AG10803 (cell line): ENCODE measurements at places on chromosomes 7 and 10.

- DNase-seq: no peak
These were observed 60.9 kb downstream of the MAD1L1 start for GRCh38 chr7:2171855-2172254.

GRCh38 chr7:787332-788240, 44.7 kb upstream of the SUN1 start:
- DNase-seq: no peak

- no peak for DNase-seq
These were observed 380.9 kb downstream of the LRRTM3 start for GRCh38 chr10:67306588-67307205.

- peak; percentile 50 for DNase-seq
These were observed 5.7 kb downstream of the GATA3 start for GRCh38 chr10:8060010-8060703.

GRCh38 chr10:22500656-22501340, 155.5 kb downstream of the SPAG6 start:
- DNase-seq: no peak

- no peak for DNase-seq
These were observed 13.7 kb upstream of the PDLIM1 start for GRCh38 chr10:95304463-95304862.

DNA sequence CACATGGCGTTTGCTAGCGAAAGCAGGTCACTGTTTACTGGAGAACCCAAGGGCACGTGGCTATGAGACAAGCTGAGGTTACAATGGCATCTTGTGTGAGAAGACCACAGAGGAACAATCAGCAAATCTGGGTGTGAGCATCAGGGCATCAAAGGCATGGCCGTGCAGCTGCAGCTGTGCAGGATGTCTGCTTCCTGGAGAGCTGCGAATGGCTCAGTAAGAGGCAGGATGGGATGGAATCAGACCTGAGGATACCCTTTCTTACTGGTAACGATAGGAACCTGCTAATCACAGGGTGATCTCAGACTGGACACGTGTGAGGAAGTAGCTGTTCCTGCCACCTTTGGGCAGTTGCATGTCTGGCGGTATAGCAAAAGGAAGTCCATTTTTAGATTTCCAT, 119.5 kb downstream of the RNF216 start:
- DNase-seq: no peak

- no peak for DNase-seq
These were observed 3.5 kb downstream of the LRRN3 start for GRCh38 chr7:111094419-111094818.

DNA sequence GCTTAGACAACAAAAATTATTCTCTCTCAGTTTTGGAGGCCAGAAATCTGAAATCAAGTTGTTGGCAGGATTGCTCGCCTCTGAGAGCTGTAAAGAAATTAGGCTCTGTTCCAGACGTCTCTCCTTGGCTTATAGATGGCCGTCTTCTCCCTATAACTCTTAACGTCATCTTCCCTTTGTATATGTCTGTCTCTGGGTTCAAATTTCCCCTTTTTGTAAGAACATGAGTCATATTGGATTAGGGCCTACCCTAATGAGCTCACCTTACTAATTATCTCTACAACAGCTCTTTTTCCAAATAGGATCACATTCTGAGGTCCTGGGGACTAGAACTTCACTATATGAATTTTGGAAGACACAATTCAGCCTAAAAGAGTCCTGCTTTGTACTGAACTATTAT, 22.4 kb downstream of the GALNTL5 start:
- DNase-seq: no peak

DNA sequence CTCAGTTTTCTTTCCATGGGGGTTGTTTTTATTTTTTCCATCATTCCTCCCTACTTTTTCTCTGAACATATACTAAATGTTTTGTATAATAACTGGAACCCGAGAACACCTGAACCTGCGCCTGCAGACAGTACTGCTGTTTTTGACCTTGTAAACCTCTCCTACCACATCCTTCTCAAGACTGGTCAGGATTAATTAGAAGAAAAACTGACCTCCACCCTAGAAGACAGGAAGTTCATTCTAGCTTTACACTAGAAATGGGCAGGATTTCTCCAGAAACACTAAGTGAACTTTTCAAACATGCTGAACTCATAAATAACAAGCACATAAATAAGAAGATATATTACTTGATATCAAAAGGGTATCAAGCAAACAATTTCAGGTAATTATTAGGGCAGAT, 751 bp upstream of the HYCC1 start:
- DNase-seq: no peak

GRCh38 chr10:3406556-3406955, 234.0 kb upstream of the PITRM1 start:
- no peak for DNase-seq

- peak; percentile 45 for DNase-seq
These were observed 83.1 kb upstream of the SEMA3A start for GRCh38 chr7:84277628-84278224.

GRCh38 chr10:89861584-89862301, 160.4 kb downstream of the KIF20B start:
- DNase-seq: peak; percentile 38

- DNase-seq: no peak
These were observed 99.0 kb upstream of the PHF14 start for GRCh38 chr7:10874666-10875065.

- DNase-seq: no peak
These were observed 1135.0 kb downstream of the GATA3 start for GRCh38 chr10:9189448-9189847.

DNA sequence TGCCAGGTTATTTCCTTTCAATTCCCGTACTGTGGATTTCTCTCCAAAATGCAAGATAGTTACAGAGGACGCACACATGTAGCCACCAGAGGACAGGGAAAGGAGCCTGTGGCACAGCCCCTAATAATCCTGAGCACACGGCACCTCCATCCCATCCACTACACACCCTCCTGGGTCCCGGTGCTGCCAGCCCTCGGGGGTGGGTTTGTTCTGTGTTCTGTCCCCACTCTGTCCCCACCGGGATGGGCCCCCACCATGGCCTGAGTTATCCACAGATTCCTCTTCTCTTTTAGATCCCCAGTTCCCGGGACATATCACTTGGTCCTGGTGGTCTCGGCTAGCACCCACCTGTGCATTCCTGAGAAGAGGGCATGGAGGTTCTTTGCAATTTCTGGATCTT, 196.9 kb upstream of the PPP2R2D start:
- no peak for DNase-seq

DNA sequence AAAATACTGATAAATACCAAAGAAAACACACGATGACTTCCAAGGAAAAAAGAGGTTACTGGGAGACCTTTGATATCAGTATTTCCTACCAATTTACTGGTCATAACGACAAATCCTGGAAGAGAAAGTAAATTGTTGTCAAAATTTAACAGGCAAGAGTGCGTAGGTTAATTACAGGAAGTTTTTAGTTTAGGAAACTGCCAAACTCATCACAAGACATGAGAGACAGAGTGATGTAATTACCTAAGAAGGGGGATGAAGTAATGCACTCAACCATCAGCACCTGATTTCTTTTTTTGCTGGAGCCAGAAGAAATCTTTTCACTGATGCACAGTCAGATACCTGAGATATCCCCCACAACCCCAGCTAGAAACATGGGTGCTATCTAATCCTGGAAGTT, 16.8 kb downstream of the MACC1 start:
- DNase-seq: no peak

- DNase-seq: peak; percentile 65
These were observed 22.6 kb downstream of the PDIA4 start for GRCh38 chr7:149005427-149006344.

GRCh38 chr10:112471878-112472487, 25.0 kb downstream of the VTI1A start:
- peak; percentile 68 for DNase-seq

GRCh38 chr10:25483999-25484398, 309.2 kb downstream of the GPR158 start:
- no peak for DNase-seq

- peak; percentile 27 for DNase-seq
These were observed 59.1 kb upstream of the GJD4 start for GRCh38 chr10:35545878-35546590.

DNA sequence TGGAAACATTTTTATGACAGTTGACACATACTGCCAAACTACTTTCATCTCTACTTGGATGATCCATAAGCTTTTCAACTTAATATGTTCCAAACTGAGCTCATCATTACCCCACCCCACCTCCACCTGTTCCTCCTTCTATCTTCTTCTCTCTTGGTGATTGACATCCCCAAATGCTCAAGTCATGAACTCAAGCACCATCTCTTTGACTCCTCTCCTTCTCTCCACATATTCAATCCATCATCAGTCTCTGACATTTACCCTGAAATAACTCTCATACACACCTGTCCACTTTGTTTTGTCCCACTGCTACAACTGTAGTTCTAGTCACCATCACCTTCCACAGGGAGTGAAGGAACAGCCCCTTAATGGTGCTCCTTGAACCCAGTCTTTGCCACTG, 43.3 kb downstream of the SGCE start:
- DNase-seq: no peak

DNA sequence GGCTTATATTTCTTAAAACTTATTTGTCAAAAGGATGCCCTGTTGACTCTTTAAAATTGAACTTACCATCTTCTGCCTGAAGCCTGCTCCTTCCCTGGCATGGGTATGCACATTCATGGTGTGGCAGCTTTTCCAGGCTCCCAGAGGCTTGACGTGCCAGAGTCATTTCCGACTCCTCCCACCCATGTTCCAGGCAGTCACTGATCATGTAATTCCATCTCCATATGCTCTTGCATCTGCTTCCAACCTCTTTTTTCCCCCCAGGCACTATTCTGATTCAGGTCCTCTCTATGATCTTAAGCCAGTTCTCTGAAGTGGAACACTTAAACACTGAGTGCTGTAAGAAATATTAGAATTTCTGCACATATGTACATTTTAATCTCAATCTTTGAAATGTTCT, 82.2 kb downstream of the CFAP58 start:
- DNase-seq: peak; percentile 41

- peak; percentile 97 for DNase-seq
These were observed 286.9 kb downstream of the KCNMA1 start for GRCh38 chr10:77350711-77351119.

GRCh38 chr10:47311932-47312662, 10.2 kb upstream of the GDF2 start:
- DNase-seq: peak; percentile 72

DNA sequence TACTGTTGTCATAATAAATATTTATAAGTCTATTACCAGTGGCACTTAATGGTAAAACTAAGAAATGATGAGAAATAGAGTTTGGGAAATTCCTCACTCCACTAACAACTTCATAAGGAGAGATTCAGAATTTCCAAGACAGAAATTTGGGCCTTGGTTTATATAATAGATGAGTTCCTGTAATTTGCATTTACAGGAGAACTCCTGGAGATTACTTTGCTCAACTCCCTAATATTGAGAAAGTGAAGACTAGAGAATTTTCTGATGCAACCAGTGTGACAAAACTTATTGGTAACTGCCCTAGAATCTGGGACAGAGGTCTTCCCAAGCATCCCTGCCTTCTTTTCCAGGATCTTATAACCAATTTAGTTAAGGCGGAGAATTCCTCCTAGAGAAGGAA, 49.1 kb upstream of the GSAP start:
- peak; percentile 18 for DNase-seq

GRCh38 chr7:96427143-96427542, 105.2 kb upstream of the SLC25A13 start:
- no peak for DNase-seq

- DNase-seq: no peak
These were observed 1.0 kb upstream of the CYP2W1 start for GRCh38 chr7:981793-982510.

DNA sequence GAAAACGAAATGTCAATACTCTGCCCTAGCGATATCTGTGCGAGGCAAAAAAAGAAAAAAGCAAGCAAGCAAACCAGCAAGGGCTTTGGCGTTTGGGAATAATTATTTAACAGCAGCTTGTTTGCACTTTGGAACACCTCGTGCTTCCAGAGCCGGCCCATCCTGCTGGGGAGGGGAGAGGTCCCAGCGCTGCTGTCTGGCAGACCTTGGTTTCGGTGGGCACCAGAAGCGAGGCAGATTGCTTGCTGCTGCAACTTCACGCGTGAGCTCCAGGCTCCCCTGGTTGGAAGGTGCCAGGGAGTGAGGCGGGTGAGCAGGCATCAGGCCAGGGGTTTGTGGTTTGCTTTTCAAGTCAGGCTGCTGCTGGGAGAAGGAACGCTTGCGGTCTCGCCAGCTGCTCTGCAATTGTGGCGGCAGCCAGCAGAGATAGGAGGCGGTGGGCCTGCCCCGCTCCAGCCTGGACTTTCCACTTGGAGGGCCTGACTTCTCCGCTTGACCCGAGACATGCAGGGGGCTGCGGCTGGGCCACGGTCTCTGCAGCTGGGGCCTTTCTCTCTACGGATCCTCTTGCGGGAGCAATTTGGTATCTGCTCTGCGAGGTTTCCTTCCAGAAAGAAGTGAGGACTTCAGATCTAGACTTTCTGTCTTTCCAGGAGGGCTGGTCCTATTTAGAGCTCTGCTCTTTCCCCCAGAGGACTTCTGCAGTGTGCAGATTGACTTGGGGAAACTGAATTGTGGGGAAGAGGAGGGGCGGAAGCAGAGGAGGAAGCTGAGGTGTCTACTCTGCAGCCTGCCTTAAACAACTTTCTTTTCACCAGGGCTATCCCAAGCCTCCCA, 131.4 kb downstream of the PRPF18 start:
- peak; percentile 93 for DNase-seq

GRCh38 chr7:150728011-150728410, 9.2 kb upstream of the GIMAP5 start:
- no peak for DNase-seq

- no peak for DNase-seq
These were observed 56.8 kb downstream of the HK1 start for GRCh38 chr10:69335063-69335587.

DNA sequence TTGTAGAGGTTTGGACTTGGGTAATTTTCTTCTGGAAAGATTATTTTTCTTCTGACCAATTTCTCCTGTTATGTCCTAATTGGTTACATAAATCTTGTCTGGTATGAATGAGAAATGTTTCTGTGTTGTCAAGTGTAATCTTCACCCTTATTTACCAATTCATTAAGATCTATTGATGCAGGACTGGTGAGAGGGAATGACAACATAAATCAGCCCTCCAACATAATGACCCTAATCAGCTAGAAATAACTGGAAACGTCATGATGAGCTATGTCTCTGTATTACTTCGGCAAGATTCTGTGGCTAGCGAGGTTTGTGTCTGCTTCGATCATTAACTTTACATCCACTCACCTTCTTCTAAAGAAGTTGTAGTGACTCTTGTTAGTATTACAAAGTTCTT, 3.5 kb downstream of the FOXP2 start:
- no peak for DNase-seq

- DNase-seq: no peak
These were observed 161.7 kb downstream of the HIBADH start for GRCh38 chr7:27501001-27501400.

- no peak for DNase-seq
These were observed 151.6 kb upstream of the SLC26A5 start for GRCh38 chr7:103597606-103598005.

- DNase-seq: no peak
These were observed 78.7 kb upstream of the ARHGAP21 start for GRCh38 chr10:24802378-24802777.
